ENCODE measurements at places on chromosomes 2 and 18.

- DNase-seq, result no peak
Observed at GRCh38 chr2:287471-287885, 413 bp downstream of the ALKAL2 start.

GRCh38 chr2:43127208-43127940 lies 99.0 kb downstream of the ZFP36L2 start:
- peak; percentile 91 for DNase-seq

DNA sequence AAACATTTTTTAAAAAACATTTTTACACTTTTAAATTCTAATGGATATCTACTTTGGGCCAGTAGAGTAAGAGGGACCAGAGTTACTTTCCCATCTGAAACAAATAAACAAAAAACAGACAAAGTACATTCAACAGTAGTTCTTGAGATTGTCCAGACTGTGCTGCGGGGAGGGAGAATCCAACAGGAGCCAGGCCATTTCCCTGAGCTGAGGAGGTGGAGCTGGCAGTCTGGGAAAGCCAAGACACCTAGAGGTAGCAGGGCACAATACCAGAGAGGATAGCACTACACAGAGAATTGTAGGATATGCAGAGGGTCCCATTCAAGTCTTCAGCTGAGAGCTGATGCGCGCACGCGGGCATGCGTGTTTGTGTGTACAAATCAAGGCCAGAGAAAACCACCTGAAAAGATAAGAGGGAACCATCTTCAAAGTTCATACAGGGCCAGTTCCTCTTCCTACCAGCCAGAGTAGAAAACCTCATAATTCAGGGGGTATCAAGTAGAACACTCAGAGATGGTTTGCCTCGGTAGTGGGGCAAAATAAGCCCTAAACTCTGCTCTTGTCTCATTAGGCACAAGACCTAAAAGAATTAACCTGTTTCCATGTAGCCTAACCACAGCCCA lies 44.0 kb downstream of the PTRHD1 start:
- no peak for DNase-seq

DNA sequence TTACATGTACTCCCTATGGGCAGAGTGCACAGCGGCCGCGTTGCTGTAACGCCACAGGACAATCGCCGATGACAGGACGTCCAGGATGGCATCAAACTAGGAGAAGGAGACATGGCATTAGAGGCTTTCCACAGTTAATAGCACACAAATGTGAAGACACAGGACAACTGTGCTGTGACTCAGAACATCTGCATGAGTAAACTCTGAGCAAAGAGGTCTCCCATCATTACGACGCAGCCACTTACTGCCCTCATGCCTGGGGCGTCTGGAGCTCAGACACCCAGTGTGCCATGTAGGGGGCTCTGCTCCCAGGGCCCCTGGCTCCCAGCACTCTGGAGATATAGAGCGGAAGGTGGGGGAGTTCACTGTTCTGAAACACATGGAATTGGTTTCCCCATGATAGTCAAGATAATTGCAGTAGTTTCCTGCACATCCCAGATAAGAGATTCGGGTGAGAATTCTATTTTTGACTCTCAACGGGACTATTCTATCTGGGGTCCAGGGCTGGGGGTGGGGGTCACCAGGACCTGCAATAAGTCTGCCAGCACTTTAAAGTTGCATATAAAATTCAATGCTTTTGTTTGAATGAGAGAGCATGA lies 168.1 kb downstream of the TMEM163 start:
- DNase-seq, result no peak

GRCh38 chr2:40388161-40388560 lies 63.7 kb downstream of the SLC8A1 start:
- no peak for DNase-seq

DNA sequence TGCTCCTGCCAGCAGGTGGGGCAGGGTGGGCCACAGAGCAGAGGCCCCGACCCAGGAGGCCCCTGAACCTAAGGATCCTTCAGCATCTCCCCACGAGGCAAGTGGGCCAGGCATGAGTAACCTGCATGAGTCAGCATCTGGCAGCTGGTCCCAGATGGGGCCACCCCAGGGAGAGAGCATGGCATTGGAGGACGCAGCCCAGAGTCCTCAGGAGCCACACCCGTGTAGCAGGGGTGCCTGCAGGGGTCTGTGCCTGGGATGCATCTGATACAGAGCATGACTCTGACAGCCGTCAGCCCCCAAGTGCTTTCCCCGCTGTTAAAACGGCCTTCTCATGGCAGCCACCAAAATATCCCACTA lies 185.6 kb upstream of the SALL3 start:
- DNase-seq, result no peak

DNA sequence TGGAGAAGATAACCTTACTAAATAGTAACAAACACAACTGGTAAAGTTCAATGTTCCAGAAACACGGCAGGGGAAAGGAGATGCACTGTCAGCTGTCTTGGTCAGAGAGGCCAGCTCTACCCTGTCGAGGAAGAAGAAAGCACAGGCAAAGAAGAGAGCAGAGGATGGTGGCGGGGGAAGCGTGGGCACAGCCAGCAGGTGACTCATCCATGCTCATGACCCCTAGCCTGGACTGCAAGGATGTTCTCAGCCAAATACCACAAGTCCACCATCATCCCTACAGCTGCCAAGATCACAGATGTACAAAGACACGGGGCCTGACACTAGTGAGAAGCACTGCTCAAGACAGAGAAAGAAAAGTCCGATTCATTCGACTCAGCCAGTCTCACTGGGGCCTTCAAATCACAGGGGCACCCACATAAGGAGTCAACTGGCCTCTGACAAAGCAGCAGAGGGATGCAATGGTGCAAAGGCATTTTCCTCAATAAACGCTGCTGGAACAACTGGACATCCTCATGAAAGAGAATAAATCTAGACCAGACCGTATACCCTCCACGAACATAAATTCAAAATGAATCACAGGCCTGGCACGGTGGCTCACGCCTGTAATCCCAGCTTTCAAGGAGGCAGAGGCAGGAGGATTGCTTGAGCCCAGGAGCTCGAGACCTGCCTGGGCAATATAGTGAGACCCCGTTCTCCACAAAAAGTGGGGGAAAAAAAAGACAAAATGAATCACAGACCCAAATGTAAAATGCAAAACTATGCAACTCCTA lies 5.6 kb downstream of the DTYMK start:
- DNase-seq, result no peak

- DNase-seq, result no peak
Observed at GRCh38 chr2:196480653-196481323, 158.7 kb upstream of the CCDC150 start.

DNA sequence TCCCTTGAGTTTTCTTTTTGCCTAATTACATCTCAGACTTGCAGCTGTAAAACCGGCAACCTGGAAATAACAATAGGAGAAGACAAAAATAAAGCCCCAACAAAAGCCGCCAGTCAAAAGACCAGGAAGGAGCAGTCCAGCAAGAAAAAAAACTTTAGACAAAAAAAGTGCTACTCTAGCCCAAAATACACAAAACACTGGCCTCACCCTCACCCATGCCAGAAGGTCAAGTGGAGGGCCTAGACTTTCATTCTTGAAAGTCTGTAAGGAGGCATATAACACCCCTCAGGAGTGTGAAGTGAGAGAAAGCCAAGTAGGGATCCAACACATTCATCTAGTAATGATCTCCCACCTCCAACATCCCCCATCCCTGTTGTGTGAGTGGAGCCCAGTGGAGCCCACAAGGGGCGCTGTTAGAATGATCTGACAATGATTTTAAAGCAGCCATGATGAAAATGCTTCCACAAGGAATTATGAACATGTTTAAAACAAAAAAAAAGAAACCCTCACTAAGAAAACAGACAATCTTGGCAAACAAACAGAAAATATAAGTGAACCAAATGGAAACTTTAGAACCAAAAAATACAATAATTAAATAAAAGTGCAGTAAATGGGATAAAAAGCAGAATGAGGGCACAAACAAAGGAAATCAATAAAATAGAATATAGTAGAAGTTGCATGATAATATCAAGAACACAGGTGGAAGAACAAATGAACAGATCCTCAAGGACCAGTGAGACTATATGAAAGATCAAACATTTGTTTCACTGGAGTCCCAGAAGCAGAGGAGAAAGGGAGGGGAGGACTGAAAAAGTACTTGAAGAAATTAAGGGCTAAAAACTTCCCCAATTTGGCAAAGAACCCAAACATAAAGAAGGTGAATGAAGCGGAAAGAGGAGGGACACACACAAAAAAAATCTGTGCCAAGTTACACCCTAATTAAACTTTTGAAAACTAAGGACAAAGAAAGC lies 23.9 kb downstream of the SESTD1 start:
- DNase-seq, result no peak

DNA sequence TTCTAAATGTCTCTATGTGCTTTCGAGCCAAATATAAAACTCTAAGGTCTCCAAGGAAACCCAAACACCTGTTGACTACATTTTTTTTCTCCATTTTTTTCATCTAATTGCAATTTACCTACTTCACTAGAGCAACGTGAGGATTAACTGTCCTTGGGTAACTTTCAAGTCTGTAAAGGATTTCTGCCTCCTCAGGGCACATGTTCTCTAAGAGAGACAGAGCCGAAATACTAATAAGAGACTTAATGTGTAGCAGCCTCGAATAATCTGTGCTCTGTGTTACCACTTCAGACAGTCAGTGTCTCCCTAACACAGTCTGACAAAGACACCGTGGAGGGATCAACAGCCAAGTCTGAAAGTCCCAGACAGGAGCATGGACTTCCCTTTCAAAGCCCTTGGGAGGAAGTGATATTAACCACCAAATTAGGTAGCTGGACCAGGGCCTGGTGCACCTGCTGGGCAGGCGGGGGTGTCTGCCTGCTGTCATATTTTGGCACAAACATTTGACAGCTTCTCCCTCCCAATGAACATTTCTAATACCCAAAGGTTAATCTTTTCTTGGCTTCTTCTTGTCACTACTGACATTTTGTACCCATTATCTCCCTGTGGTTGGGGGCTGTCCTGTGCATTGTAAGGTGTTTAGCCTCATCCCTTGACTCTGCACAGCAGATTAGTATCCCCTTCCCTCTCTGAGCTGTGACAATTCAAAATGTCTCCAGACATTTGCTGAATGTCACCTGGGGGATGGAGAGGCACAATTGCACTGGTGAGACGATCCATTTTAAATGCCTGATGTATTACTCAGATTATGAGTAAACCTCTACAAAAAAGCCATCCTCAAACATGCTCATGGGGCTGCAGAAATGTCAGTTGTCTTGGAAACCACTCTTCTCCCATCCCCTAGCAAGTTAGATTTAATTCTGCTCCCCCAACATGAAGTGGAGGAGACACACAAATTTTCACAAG lies 45.7 kb upstream of the LYPD1 start:
- no peak for DNase-seq

- no peak for DNase-seq
Observed at GRCh38 chr2:173752152-173752551, 213.0 kb downstream of the SP3 start.

DNA sequence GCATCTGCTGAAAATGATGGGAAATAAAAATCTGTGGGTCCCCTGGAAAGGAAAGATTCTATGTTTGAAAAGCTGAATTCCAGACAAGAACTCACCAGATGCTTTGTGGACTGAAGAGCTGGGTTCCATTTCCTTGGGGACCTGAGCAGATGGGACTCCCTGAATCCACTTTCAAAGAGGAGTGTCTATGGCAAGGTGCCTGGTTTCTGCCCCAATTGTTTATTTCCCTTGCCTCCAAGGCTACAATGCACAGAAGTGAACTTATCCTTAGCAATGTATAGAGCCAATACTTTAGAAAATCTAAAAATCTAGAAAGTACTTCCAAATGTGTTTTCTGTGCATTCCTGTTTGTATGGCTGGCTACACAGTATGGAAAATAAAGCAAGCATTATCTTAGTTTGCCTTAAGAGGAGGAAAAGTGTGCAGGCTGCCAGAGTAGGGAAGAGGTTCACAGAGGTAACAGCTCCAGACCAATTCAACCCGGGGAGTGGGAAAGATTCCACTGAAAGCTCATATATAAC lies 420.5 kb downstream of the NRXN1 start:
- no peak for DNase-seq

GRCh38 chr2:8510519-8510918 lies 171.3 kb upstream of the ID2 start:
- DNase-seq, result no peak

DNA sequence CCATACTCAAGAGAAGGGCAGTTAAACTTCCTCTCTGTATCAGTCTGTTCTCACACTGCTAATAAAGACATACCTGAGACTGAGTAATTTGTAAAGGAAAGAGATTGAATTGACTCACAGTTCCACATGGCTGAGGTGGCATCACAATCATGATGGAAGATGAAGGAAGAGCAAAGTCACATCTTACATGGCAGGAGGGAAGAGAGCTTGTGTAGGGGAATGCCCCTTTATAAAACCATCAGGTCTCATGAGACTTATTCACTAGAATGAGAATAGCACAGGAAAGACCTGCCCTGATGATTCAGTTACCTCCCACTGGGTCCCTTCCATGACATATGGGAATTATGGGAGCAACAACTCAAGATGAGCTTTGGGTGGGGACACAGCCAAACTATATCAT lies 1.4 kb upstream of the IL36B start:
- DNase-seq, result no peak

DNA sequence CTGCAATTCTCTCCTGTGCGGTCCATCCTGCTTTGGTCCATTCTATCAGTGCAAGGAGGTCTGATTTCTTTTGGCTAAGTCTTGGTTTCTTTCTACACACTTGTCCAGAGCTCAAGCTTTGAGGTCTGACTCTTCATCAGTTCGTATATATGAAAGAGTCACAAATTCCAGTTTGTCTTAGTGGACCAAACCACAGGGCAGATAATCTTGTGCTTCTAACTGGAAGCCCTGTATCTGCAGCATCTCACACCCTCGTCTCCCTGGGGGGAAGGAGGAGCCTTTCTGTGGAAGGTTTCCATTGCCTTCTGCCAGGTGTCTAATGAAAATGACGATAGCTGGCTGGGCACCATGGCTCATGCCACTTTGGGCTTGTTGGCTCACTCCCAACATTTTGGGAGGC lies 148.5 kb downstream of the SPP2 start:
- DNase-seq, result no peak

- DNase-seq, result no peak
Observed at GRCh38 chr2:125092276-125093009, 1067.4 kb downstream of the CNTNAP5 start.

DNA sequence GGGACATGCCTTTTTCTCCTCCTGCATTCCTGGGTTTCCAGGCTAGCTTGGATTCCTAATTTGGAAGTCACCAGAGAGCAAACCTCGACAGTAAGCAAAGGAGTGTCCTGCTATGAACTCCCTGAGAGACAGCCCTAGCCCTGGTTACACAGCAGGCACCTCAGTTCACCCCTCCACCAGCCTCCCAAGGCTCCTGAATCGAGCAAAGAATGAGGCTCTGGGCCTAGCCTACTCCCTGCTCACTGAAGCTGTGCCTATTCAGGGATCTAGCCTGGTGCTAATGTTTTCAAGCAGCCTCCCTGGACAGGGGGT lies 66.7 kb upstream of the RMDN2 start:
- DNase-seq, result no peak

DNA sequence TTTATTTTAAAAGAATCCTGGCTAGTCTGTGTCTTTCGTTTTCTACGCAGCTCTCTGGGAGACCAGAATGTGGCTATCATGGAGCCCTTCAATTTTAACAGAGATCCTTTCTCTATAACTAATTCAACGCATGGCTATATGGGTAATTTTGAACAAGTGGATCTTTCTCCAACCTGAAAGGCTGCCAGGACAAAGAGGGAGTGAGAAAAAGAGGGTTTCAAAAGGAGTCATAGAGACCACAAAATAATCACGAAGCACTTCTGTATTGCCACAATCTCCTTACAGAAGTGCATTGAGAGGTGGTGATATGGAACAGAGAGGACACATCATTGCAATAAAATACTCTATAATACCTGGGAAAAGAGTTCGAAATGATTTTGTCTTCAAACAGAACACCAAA lies 21.7 kb upstream of the CDH2 start:
- DNase-seq, result no peak

GRCh38 chr2:241894681-241895426 lies 25.3 kb downstream of the RTP5 start:
- no peak for DNase-seq

GRCh38 chr2:151120011-151120410 lies 141.7 kb downstream of the RBM43 start:
- no peak for DNase-seq
